ENCODE measurements at places on chromosomes 6 and 20. TPM values are rescaled to one million over a fixed set of nuclear protein-coding genes. Genes with fewer than 3 reads are reported as not detected.

GTSF1L gene
- not detected for total RNA-seq

BPIFB4 gene
- total RNA-seq: not detected

CAGE1 gene
- not detected for total RNA-seq

GNAS-AS1 gene
- total RNA-seq: not detected

TFAP2C gene
- total RNA-seq: not detected

LY6G5C gene
- not detected for total RNA-seq

GSTA3 gene
- total RNA-seq: not detected

GPR63 gene
- 0.07 TPM for total RNA-seq

SERPINB1 gene
- 23.6 TPM for total RNA-seq

COL21A1 gene
- 1.1 TPM for total RNA-seq

INSM1 gene
- not detected for total RNA-seq

COL10A1 gene
- not detected for total RNA-seq

EYA4 gene
- total RNA-seq: 33.7 TPM

NCOA6 gene
- total RNA-seq: 12.7 TPM

ZNF311 gene
- total RNA-seq: not detected

TRIM39 gene
- 16.4 TPM for total RNA-seq

TCP11 gene
- total RNA-seq: 0.41 TPM

PRL gene
- not detected for total RNA-seq

TTLL9 gene
- total RNA-seq: not detected

C20orf202 gene
- total RNA-seq: not detected

PTPRA gene
- 18.9 TPM for total RNA-seq

C6orf141 gene
- 1.5 TPM for total RNA-seq

C6orf132 gene
- total RNA-seq: not detected

ADGRB3 gene
- total RNA-seq: not detected

GJA10 gene
- not detected for total RNA-seq

IL17A gene
- total RNA-seq: not detected

BNIP5 gene
- not detected for total RNA-seq

LY6G5B gene
- 2.7 TPM for total RNA-seq

BEND6 gene
- 0.15 TPM for total RNA-seq

NR2E1 gene
- not detected for total RNA-seq

CALHM5 gene
- 0.98 TPM for total RNA-seq

Measured in gastrocnemius medialis (tissue), 4 donors.